ENCODE measurements at places on chromosomes 6 and 20. TPM values are rescaled to one million over a fixed set of nuclear protein-coding genes. Genes with fewer than 3 reads are reported as not detected.

DNA sequence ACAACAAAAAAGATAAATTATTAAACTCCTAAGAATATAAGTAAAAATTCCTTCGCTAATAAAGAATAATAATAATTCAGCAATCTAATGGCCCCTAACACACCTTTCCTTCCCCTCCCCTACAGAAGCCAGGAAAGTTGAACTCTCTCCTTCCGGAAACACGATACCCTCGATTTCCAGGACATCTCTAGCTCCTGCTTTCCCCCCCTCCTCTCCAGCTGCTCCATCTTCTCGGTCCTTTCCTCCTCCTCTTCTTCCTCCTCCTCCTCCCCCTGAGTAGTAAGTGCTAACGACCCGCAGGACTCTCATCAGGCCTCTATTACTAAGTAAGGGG is 603 bp downstream of the TASP1 start:
- DNase-seq: peak; percentile 20

DNA sequence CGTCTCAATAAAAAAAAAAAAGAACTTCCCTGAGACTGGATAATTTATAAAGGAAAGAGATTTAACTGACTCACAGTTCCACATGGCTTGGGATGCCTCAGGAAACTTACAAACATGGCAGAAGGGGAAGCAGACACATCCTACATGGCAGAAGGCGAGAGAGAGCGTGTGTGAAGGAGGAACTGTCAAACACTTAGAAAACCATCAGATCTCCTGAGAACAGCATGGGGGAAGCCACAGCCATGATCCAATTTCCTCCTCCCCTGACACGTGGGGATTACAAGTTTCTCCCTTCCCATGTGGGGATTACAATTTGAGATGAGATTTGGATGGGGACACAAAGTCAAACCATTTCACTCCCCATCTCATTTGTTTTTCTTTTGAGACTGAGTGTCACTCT is 46.6 kb upstream of the TFAP2C start:
- no peak for DNase-seq

DNA sequence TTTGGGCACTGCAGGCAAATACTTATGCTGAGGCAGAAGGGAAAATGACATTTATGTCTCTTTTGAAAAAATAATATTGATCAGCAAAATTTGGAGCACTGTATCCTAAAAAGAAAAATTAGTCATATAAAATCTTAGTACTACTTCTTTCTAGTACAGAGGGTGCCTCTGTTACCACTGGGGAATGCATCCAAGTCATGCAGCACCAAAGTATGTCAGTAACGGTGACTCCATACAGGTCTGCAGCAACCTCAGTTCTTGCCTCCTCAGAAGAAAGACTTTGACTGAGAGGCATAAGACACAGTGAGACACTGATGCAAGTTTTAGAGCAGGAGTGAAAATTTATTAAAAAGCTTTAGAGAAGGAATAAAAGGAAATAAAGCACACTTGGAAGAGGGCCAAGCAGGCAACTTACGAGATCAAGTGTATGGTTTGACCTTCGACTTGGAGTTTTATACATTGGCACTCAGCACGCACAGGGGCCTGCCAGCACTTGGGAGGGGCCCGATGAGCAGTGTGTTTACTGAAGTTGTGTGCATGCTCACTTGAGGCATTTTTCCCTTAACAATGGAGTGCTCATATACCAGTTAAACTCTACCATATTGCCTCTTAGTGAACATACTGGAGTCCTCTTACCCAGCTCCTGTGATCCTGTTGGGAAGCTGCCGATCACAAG is 1244.8 kb downstream of the EPHA7 start:
- no peak for DNase-seq

GRCh38 chr20:31919410-31920155 is 32.3 kb downstream of the PDRG1 start:
- no peak for DNase-seq

DNA sequence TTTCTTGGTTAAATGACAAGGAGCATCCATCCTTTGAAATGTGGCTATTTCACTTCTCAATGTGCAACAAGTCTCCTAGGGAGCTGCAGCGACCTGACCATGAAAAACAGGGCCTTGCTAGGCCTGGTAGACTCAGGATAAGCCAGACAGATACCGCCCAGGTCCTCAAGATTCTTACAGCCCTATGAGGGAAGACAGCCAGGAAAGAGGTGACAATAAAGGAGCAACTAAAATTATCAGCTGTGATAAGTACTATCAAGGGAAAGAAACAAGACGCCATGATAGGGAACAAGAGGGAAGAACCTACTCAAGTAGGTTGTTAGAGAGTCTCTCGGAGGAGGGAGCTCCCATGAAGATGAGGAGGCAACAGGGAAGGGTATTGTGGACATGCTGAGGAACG is 51.4 kb upstream of the EMILIN3 start:
- no peak for DNase-seq

DNA sequence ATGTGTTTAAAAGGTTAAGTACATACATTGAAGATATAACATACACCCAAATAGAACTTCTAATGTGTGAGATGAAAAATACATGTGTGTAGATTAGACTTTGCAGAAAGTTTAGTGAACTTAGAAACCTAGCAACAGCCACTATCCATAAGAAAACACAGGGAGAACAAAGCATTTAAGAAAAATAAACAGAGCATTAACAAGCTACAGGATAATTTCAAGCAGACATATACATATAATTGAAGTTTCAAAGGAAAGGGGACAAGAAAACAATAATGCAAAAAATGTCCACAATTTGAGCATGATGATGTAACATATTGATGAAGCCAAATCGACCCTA is 18.2 kb upstream of the THBS2 start:
- DNase-seq: no peak

DNA sequence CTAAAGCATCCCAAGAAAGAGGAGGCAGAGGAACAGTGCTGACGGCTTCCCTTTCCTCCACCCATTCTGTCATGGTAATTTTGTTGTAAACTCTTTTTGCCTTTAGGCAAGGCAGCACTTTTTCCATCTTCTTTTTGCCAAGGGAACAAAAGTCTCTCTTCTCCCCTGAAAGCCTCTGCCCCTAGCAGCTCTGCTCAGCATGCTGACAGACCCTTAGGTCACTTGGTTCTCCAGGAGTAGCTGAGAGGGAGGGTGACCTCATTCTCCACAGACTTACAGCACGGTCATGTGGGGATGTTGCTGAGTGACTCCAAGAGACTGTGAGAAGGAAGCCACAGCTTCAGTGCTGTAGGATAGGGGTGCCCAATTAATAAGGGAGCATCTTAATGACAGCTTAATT is 81.1 kb upstream of the RALGAPA2 start:
- no peak for DNase-seq

GRCh38 chr20:3158968-3159431 is 665 bp downstream of the FASTKD5 start:
- DNase-seq: no peak

- DNase-seq: no peak
Measured at GRCh38 chr6:89853068-89853467, 23.4 kb downstream of the CASP8AP2 start.

- DNase-seq: no peak
Measured at GRCh38 chr6:80541886-80542285, 435.4 kb downstream of the BCKDHB start.

DNA sequence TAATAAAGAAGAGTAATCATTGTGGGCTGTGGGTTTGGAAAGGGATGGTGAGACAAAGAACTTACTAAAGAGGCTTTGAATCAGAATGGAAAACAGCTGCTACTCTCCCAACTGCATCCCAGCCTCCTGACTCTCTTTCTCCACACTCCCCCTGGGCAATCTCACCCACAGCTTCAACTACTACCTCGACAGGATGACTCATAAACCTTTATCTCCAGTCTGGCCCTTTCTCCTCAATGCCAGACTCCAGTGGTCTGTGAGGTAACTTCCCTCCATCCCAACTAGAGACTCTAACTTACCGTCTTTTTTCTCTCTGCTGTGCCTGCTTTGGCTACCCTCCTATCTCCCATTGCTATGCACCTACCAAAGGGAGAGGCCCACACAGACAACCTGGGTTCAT is 135.3 kb upstream of the RREB1 start:
- DNase-seq: no peak

DNA sequence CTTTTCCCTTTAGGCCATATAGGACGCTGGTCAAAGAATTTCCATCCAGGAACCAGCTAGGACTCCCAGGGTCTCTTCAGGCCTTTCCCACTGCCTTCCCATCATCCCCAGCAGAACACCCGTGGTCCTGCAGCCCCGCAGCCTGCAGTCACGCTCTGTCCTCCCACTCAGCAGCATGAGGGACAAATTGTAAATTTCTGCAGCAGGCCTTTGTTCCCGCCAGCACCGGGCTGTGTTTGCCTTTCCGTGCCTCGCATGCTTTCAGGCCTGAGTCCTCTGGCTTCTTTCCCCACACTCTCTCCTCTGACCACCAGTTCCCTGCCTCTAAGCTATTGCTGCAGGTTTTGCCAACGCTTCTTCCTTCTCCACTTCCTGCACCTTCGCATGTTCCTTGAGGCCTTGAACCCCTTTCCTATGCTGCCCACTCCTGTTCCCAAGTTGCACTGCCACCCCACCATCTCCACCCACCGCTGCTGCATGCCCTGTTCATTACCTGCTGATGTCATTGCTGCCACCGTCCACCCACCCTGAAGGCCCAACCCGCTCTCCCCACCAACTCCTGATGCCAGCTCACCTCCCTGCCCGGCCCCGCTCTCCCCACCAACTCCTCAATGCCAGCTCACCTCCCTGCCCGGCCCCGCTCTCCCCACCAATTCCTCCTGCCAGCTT is 49.8 kb downstream of the RNASET2 start:
- DNase-seq: no peak

DNA sequence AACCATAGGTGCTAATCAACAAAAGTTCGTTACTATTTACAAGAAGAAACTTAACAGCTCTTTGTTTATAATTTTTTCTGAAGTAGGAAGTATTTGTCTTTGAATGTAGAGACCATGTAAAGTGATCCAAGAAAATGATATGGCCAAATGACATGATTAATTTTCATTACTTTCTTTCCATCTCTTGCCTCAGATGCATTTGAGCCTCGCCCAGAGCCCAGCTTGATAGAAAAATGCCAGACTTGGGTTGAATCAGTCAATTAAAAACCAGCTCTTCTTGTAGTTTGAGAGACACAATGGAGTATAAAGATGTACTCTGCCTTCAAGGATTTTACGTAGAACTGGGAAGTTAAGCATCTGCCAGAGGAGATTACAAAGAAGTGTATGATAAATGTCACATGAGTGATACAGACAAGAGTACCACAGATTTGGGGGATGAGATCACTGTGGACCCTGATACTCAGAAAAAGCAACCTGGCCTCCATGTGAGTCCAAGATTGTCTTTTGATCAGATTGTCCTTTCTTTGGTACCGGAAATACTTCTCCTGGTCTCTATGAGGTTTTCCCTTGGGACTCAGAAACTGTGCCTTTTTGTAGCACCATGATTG is 92.5 kb upstream of the SUPT3H start:
- DNase-seq: no peak

DNA sequence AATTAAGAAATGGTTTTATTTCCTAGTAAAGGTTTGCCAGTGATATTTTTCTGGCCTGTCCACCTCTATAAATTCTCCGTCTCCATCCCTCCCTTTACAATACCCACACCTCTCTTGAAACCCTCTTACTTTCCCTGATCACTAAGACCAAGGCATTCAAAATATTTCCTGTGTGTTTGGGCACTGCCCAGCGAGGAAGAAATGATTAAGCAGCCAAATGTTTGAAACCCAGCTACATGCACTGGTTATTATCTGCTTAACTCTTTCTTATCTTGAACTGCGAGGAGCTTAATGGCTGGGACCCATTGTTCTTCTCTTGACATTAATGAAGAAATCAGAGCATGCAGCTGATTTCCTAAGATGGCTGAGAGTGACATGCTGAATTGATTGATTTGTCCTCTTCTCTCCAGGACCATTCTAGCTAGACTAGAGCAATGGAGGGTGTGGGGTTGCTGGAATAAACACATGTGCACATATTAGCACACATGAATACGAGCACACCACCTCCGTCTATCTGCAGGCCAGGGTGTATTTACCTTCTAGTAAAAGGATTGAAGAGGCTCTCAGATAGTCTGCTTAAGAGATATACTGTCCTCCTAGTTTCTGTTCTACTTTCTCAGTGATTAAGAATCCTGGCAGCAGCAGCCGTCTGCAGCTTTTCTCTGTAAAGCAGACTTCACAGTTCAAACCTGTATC is 46.1 kb upstream of the PRDM1 start:
- DNase-seq: no peak

GRCh38 chr20:35956616-35957015 is 2.3 kb upstream of the SCAND1 start:
- DNase-seq: no peak

- no peak for DNase-seq
Measured at GRCh38 chr6:149089510-149089909, 228.0 kb upstream of the TAB2 start.

FABP7 gene
- polyA plus RNA-seq: 0.29 TPM

OR12D3 gene
- not detected for polyA plus RNA-seq

GRIK2 gene
- 12.6 TPM for polyA plus RNA-seq

YTHDF1 gene
- 41.2 TPM for polyA plus RNA-seq

HCRTR2 gene
- polyA plus RNA-seq: 0.19 TPM

NT5E gene
- polyA plus RNA-seq: 3.7 TPM

REM1 gene
- 0.67 TPM for polyA plus RNA-seq
